Right cardiac atrium (tissue), 5 donors: ENCODE measurements at places on chromosomes 12 and 14.

- DNase-seq: no peak
Measured at GRCh38 chr12:5099591-5099990, 55.9 kb downstream of the KCNA5 start.

DNA sequence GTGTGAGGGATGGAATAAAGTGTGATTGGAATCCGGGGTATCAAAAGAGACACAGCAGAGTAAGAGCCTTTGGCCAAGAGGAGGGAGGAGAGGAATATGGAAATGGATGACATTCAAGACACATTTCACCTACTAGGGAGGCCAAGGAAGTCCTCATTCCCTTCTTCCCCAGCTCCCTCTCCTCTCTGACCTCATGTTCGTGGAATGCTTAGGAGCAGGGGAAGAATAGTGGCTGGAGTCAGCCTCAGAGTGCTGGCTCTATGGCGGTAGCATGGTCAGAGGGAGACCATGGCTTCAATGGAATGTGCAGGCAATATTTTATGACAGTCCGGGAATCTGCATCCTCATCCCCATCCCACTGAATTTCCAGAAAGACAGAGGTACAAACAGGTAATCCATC is 196.6 kb downstream of the EGLN3 start:
- no peak for DNase-seq

GRCh38 chr14:20632831-20633691 is 8.4 kb downstream of the OR6S1 start:
- no peak for DNase-seq

GRCh38 chr12:94706250-94706661 is 55.9 kb upstream of the TMCC3 start:
- DNase-seq: no peak

DNA sequence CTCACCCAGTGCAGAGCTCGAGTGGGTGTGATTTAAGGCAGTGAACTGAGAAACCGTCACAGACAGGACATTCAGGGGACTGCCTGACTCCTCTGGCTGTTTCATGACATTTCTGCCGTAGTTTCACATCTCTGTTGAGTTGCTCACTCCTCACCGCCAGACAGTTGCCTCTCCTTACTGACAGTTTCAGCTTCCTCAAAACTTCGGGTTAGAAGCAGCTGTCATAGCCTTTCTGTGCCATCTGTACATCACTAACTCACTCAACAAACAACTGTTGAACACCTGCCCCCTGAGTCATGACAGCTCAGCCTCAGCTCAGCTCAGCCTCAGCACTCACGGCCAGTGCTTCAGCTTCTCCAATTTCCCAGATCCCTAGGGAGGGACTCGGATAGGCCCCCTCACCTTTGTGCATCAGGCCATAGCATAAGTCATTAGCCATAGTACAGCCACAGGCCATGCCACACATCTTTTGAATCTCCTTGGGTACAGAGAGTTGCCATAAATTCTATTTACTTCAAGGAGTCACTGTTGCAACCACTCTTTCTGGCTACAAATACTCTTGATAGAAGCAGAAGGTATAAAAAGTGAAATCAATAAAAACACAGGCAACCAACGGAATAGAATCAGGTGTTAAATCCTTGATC is 6.2 kb upstream of the SLC15A4 start:
- peak; percentile 32 for DNase-seq

DNA sequence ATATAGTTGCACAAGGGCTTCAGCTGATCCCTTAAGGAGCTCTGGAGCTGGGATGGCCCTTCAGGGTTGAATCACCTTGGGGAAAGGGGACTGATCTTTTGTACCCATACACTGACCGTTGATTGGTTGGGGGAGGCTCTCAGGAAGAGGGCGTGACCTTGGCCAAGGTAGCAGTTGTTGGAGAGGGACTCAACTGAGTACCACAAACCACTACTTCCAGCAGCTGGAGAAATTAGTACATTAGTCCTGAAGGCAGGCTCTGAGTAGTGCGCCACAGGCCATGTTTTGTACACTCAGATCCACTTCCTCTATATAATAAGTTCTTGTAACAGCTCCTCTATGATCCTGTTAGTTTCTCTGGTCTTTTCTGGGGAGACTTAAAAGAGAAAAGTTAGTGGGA is 317.6 kb downstream of the CCDC91 start:
- no peak for DNase-seq

GRCh38 chr12:107778383-107779025 is 4.0 kb downstream of the ASCL4 start:
- DNase-seq: peak; percentile 42

DNA sequence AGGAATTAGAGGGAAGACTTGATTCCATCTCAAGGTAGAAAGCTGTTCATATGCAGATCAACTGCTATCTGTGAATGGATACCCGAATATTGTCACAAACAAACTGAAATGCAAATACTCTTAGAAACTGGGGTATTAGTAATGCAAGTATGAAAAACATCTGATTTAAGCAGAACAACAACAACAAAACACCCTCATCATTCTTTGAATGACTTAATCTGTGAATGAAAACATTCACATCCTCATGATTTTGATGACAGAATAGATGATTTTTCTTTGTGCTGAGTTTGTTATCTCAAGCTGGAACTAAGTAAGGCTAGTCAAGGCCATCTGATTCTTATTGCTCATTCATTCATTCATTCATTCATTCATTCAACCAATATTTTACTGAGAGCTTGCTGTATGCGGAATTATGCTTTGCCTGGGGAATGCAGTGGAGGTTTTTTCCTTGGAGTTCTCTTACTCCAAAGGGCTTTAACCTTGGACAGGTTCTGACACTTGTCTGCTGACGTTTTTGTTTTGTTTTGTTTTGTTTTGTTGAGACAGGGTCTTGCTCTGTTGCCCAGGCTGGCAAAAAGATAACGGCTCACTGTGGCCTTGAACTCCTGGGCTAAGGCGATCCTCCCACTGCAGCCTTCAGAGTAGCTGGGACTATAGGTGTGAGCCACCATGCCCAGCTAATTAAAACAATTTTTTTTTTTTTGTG is 23.3 kb downstream of the OR10G3 start:
- no peak for DNase-seq

GRCh38 chr12:81332054-81332453 is 254.2 kb downstream of the ACSS3 start:
- DNase-seq: no peak

- DNase-seq: no peak
Measured at GRCh38 chr14:23258256-23258655, 20.5 kb downstream of the RNF212B start.

DNA sequence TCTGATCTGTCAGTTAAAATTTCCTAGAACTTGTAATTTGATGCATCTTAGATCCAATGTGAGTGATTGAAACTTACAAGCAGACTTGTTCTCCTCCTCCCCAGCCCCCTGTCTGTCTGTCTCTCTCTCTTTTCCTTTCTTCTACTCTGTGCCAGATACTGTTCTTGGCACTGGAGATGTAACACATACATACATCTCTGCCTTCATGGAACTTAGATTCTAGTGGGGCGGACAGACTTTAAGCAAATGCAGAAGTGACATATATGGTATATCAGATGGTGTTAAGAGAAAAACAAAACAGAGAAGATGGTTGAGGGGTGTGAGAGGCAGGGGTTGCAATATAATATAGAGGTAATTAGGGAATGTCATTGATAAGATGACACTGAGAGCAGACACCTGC is 6.6 kb downstream of the CHST11 start:
- no peak for DNase-seq

- DNase-seq: peak; percentile 79
Measured at GRCh38 chr12:119229837-119230236, 51.1 kb downstream of the HSPB8 start.

DNA sequence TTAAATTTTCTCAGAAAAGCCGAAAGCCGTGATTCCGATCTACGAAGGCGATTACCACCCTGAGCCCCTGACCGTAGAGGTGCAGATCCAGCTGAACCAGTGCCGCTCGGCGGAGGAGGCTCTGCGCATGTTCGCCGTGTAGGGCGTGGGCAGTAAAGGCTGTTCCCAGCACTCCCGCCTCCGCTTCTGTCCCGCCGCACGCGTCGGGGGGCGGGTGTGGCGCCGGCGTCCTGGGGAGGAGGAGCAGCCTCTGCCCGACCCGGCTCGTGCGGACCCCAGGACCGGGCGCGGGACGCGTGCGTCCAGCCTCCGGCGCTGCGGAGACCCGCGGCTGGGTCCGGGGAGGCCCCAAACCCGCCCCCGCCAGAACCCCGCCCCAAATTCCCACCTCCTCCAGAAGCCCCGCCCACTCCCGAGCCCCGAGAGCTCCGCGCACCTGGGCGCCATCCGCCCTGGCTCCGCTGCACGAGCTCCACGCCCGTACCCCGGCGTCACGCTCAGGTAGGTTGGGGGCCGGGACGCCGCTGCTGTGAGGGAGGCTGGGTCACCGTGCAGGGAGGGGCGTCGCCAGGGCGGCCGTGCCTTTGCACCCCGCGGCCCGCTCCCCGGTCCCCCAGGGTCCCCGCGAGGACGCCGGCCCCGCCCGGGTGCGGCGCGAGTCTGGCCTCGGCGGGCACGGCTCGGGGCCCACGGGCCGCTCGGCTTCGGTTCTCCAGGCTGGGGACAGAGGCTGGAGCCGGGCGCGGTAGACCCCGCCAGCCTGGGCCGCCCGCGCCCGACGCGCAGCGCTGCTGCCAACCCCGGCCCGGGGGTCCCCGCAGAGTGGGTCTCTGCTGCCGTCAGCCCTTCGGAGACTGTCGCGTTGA is at the start of gene B3GNT4:
B3GNT4 (plus strand) TSS at position 409 of the 866 bp plus-strand sequence. CDS start 910 bp downstream, outside the sequence.
- peak; percentile 71 for DNase-seq

GRCh38 chr12:57772429-57773322 is at the start of gene EEF1AKMT3:
Gene EEF1AKMT3, plus strand, starts transcription at chr12:57772614. Its CDS starts 111 bp downstream, at chr12:57772725.
- peak; percentile 87 for DNase-seq

DNA sequence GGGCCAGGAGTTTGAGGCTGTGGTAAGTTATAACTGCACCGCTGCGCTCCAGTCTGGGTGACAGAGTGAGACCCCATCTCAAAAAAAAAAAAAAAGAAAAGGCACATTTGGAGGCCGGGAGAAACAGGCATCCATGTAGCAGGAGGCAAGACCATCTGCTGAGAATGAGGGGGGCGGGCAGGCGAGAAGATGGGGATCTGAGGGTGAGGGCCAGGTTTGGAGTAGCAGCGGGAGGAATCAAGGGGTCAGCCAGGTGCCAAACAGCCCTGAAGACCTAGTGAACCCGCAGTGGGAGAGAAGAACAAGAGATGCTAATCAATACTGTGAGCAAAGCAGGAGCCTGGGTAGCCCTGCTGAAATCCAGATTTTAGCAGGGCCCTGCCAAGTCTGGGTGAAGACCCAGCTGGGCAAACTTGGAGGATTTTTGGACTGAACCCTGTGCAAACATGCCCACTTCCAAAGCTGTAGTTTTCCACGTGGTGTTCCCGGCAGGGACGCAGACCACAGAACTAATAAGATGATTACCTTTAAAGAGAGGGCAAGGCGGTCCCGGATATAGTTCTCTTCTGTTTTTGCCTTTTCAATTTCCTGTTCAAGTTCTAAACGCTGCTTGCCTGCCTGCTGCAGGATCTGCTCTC is 61.0 kb downstream of the NIN start:
- DNase-seq: no peak

DNA sequence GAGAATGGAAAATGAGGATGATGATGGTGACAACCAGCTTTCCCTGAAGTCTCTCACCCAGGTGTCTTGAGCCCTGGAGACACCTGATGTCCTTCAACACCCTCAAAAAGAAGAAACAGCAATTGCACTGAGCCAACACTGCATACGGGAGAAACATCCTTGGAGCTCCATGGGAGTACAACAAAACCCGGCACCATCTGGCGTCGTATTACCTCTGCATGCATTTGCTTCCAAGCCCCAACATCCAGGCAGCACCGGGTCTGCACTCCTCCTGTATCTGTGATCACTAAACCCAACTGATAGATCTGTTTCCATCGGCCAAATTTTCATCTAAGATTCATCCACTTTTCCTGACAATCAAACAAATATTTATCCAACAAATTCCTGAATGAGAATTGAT is 249.9 kb downstream of the DPF3 start:
- DNase-seq: no peak

- no peak for DNase-seq
Measured at GRCh38 chr14:61511558-61511948, 183.8 kb upstream of the HIF1A start.

GRCh38 chr12:92370828-92371227 is 225.2 kb upstream of the BTG1 start:
- no peak for DNase-seq

DNA sequence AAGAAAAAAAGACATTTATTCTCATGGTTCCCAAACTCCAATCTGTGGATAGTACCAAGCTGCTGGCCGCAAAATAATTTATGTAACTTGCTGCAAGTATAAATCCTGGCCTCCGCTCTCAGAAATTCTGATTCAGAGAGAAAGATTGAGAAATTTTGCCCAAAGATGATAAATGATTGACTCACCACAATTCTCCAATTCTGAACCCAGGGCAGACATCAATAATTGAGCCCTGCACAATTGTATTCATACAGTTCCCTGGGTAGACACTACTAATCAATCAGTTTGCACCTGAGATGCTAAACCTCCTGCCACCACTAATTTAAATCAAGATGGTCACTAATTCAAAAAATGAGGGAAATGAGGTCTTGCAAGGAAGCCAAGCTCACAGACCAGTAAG is 38.2 kb downstream of the TRPV4 start:
- DNase-seq: no peak

GRCh38 chr12:92535961-92536360 is 166.8 kb upstream of the PLEKHG7 start:
- DNase-seq: no peak

DNA sequence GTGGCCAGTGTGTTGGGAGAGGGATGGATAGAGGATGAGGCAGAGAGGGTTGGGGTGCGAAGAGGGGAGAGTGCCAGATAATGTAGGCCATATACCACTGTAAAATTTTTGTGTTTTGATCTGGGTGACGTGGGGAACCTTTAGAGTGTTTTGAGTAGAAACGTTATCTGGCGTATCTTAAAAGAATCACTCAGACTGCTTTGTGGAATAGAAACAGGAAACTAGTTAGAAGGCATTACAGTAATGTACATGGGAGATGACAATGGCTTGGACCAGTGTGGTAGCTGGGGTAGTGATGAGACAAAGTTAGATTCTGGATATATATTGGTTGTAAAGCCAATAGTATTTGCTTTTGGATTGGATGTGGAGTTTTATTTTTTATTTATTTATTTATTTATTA is 20.6 kb downstream of the ATF1 start:
- DNase-seq: no peak

DNA sequence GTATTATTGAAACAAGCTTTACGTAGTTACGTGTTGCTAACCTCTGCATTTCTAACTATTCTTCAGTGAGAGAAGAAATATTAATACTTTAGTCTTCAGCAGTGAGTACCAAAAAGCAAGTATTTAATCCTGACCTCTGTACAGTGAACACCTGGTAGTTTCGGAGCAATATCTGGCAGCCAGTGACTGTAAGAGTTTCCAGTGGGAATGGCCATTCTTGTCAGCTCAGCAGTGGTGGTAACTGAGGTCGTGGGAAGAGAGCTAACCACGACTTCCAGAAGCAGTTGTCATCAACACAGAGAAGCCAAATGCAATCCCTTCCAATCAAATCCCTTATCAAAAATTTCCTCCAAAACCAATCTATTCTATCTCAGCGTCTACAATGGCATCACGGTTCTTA is 1500.2 kb upstream of the FLRT2 start:
- no peak for DNase-seq

DNA sequence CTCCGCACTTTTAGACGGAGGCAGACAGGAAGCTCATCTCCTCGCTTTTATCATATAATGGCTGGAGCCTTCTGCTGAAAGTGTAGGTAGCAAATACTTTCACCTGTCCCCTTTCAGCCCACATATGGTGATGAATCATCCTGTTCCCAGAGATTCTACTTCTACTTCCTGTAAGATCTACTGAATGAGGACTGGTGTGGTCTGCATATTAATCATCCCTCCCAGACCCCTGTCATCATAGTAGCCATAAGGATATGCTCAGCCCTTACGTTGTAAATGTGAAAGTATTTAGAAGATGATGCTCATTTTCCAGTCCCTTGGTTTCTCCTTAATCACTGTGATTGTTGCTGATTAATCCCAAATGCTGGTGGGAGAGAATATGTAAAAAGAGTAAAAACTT is 268.2 kb upstream of the GRIP1 start:
- no peak for DNase-seq
